ENCODE measurements at places on chromosomes 1 and 21.

- no peak for DNase-seq
These were observed 105.0 kb downstream of the GALNT2 start for GRCh38 chr1:230172016-230172537.

DNA sequence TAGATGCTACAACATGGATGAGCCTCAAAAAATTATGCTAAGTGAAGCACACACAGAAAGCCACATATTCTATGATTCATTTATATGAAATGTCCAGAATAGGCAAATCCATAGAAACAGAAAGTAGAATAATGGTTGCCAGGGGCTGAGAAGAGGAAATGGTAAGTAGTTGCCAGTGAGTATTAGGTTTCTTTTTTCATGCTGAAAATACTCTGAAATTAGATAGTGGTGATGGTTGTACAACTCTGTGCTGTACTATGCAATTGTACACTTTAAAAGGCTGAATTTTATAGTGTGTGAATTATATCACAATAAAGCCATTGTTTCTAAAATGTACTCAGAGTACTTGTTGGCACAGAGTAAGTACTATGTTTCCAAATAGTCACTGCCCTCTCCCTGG is 15.5 kb upstream of the GFI1 start:
- DNase-seq: no peak

DNA sequence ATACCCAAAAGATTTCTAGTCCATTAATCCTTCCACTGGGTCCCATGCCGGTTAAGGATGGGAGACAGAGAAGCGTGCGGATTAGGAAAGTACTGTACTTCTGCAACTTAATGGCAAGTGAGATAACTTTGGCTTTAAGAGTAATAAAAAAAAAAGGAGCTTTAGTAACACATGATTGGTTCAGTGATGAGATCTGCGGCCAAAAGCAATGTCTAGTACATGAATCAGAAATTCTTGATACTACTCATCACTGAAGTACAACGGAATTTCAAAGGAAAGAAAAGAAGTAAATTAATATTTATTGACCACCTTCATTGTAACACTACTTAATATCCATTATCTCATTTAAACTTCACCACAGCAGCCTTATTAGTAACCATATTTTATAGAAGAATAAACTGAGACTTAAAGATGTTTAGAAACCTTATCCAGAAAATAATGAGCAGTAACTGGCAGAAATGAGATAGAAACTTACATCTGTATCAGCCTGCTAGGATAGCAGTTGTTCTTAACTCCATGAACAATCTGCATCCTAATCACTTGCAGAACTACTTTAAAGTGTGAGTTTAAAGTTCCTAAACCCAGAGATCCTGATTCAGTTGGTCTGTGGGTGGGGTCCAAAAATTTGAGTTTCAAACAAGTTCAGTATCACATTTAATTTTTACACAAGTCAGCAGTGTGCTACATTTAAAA is 14.1 kb upstream of the NUF2 start:
- no peak for DNase-seq

- no peak for DNase-seq
These were observed 979.2 kb downstream of the MRPL39 start for GRCh38 chr21:24628046-24628445.

GRCh38 chr1:179951383-179952144 is 3.0 kb upstream of the CEP350 start:
- no peak for DNase-seq

DNA sequence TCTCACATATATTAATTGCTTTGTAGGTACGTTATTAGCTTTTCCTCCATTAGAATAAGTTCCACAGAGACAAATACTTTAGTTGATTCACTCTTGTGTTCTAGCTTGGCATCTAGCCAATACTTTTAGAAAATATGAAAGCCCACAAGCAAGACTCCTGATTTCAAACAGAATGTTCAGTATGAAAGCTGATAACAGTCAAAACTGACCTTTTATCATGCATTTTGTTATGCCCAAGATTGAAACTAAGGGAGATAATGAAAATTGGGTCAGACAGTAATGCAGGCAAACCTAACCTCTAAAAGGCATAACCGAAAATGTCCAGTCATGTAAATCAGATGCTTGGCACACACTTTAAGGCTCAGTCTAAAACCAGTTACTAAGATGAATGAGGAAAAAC is 61.7 kb downstream of the ERICH3 start:
- no peak for DNase-seq

GRCh38 chr21:36917471-36918158 is 48.9 kb downstream of the HLCS start:
- no peak for DNase-seq

- no peak for DNase-seq
These were observed 25.3 kb upstream of the ZNF697 start for GRCh38 chr1:119673171-119673940.

DNA sequence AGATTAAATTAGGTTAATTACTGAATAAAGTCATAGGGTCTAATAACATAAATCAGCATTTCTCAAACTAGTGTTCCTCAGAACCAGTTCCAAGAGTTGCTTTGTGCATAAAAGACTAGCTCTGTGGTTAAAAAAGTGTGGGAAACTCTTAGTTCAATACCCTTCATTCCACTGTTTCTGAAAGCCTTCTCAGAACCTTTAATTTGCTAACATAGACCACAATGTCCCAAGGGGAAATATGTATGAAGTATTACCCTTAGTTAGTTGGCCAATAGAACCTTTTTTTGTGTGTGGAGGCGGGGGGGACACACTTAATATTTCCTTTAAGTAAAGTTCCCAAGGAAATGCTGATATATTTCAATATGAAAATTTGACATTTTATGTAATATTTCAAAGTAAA is 20.4 kb downstream of the ODF2L start:
- no peak for DNase-seq

DNA sequence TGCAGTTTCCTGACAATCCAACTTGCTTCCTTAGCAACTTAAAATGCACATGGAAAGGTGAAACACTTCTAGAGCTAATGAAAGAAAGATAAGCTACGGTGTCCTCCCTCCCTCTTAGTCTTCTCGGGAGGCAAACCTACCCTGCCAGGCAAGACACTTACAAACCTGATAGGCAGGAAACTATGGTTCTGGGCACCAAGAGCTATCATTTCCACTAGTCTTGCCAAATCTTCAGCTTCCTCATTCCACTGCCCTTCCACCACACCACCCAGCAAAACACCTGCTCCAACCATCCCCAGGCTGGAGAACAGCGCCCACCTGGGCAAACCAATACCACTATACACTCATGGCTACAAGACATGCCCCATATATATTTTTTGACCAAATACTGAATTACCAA is 15.2 kb downstream of the NDC1 start:
- no peak for DNase-seq

- no peak for DNase-seq
These were observed 24.6 kb downstream of the RNASEL start for GRCh38 chr1:182564406-182565004.

DNA sequence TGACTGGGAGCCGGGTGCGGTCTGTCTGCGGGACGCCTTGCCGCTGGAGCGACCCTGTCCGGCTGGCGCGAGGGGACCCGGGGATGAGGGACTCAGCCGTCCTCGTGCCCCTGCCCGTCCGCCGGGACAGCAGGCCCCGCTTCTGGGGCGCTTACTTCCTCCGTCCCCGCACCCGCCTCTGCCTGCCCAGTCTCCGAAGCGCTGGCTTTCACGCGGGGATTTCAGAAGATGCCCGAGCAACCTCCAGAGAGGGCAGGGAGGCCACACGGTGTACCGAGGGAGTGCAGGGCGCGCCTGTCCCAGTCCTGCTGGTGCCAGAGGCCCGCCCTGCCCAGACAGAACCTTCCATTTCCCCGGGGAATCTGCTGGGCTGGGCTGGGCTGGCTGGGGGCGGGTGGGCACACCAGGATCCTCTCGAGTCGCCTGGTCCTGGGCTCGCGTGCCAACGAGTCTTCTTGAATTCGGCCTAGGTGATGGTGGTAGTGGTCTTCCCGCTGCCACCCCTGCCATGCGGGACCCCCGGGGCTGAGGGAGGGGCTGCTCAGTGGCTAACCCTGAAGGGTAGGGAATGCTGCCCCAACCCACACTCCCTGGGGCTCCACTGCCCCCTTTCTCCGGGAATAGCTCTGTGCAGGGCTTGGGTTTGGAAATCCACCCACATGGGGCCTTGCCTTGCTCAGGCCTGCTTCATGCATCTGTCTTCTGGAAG is 2.5 kb upstream of the TRPM2 start:
- no peak for DNase-seq

DNA sequence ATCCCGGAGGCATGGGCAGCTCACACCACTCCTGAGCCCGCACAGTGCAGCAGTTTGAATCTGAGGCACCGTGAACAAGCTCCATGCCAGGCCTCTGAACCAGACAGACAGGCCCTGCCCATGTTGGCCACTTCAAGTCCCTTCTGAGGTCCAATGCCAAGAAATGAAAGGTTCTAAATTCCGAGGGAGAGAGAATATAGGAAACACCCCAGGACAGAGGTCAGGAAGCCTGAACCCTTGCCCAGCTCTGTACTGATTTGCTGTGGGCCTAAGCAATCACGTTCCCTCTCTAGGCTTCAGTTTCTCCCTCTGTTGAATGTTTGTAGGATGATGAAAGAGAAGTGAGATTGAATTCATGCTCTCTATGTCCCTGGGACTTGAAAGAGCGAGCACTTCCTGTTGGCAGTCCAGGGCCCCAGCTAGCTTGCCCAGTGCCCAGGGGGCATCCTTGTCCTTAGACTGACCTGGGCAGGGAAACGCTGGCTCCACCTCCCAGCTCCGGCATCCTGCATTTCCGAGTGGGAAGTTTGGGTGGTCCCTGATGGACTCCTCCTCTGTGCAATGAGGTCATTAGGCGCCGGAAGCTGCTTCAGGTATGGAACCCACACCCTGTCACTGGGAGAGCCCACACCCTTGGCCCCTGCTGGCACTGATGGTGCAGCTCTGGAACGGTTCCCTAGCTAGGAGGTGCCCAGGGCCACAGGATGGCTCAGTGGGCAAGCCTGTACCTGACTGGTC is 242.4 kb upstream of the TMEM51 start:
- DNase-seq: no peak

- no peak for DNase-seq
These were observed 301.0 kb downstream of the GRIK1 start for GRCh38 chr21:29638761-29639327.

DNA sequence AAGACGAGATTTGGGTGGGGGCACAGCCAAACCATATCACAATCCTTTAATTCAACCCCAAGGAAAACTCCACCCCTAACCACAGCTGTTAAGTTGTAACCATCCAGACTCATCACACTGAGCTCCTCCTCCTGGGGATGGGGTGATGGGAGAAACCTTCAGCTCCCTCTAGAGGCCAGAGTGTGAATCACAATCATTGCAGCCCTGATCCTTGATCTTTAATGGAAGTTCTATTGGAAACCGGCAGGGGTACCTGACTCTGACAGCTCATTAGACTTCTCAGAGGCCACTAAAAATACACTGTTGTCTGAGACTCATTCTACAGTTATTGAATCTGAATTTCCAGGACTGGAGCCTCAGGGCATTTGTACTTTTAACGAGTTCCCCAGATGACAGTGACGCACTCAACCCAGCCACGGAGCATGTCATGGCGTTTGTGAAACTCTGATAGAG is 127.2 kb downstream of the IGSF21 start:
- peak; percentile 19 for DNase-seq

GRCh38 chr1:178961868-178962267 is 63.8 kb upstream of the FAM20B start:
- DNase-seq: no peak

DNA sequence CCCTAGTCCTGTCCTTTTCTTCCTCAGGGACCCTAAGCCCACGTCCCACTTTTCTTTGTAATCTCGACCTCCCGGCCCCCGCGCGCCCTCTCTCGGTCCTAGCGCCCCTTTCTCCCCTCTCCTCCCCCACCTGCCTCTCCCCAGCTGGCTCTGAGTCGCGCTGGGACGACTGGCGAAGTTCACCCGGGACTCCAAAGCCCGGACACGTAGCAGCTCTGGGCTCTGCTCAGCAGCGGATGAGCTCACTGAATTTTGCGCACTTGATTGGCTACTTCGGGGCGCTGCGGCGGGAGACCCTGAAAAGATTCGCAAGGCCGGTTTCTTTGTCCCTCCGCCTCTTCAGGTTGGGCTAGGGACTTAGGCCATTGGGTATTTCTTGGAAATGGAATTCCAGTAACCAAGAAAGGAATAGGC is 16.3 kb upstream of the ACKR1 start:
- DNase-seq: peak; percentile 13

DNA sequence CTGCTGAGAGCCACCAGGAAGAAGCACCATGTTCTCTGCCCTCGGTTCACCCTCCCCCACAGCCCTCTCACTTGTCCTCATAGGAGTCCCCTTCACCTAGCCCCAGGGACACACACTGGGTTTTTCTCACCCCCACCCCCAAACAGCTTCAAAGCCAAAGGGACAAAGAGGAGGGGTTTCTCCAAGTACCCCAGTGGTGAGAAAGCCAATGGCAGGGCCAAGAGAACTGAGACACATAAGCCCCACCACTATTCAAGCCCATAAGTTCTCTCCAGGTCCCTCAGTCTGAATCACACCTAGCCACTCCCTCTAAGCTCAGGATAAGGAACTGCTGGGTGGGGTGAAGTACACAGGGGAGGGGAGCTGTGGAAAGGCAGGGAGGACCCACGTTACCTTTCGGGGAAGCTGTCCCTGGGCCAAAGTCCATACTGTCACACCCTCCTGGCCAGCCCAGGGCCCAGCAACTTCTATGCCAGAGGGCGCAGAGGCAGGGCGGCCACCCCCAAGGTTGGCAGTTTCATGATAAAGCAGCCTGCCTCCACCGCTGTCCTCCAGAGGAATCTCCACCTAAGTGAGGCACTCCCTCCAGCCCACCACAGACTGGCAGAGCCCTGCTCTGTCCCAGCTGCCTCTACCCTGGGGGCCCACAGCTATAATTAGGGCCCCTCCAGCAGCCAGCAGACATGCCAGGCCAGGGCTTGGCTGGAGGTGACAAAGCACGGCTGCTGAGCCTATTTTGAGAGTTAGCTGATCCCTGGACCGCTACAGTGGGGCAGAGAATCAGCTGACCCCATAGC is 39.0 kb upstream of the PPP1R15B start:
- no peak for DNase-seq

GRCh38 chr21:45638707-45639106 is 4.8 kb upstream of the PCBP3 start:
- DNase-seq: no peak

DNA sequence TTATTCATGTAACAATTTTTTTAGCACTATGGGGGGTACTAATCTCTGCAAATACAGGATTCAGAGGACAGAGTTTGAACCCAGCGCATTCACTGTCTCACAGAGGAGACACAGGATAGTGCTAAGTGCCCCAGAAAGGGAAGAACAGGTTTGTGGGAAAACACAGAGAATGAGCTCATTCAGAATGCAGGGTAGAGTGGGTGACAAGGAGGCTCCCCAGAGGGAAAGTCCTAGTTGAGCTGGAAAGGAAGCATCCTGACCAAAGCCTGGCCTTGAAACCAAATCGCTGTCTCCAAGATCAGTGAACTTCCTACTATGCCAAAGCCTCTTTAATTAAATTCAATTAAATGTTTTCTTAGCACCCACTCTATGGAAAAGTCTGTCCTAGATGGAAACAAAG is 19.0 kb upstream of the RGS2 start:
- DNase-seq: no peak

Data from stimulated activated naive CD8-positive, alpha-beta T cell treated with anti-CD3 and anti-CD28 coated beads, Interleukin-15, Interleukin-2, amounts not matched to agents 100 U/mL and 50 U/mL, for 24 hours (primary cell).